A172 (cell line): ENCODE measurements at places on chromosomes 16 and 17. TPM values are rescaled to one million over a fixed set of nuclear protein-coding genes. Genes with fewer than 3 reads are reported as not detected.

CLEC3A gene
- not detected in 2 replicates for total RNA-seq

NPIPA2 gene
- 0.50 and 0.72 TPM in 2 replicates for total RNA-seq

DNA sequence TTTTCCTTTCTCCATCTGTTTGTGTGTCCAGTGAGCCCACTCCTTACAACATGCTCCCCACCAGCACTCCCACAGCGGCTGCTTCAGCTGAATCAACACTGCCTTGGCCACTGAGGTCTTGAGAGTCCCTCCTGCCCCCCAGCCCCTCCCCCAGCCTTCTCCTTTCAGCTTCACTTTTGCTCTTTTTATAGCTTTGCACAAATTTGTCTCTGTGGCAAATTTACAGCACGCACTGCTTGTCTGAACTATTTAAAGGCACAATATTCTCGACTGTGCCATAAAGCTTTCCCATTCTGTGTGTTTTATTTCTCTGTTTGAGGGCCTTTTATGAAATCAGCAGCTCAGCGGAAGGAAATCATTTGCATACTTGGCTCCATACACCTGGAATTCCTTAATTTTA, 579.3 kb downstream of the TOX3 start:
- no peak for DNase-seq

DNA sequence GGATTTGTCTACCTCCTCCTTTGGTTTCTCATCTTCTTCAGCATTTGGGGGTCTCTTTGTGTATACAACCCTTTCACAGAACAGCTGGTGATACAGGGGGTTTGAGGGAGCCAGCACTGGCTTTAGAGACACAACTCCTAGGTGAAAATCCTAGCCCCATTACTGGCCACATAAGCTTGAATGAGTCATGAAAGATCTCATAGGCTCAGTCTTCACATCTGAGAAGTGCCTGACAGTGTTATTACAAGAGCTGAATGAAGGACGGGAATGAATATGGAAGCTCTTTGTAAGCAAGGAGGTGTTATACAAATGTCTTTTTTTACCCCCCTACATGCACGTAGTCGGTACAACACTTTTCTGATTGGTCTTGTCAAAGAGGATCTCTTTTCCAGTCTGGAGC, 1.7 kb upstream of the B4GALNT2 start:
- DNase-seq: no peak

DNA sequence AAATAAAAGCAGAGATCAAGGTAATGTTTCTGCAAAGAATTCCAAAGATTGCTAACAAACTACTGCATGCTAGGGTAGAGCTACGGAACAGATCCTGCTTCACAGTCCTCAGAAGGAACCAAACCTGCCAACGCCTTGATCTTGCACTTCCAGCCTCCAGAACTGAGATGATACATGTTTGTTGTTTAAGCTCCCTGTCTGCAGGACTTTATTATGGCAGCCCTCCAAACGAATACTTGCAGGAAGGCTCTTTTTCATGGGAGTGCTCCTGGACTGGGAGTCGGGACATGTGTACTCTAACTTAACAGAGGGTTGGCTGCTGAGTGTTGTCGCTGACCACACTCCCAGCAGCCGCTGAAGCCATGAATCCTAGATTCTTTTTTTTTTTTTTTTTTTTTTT, 808.8 kb upstream of the EEF2KMT start:
- DNase-seq: no peak

VTN gene
- total RNA-seq: 0.43 and 4.4 TPM in 2 replicates

GRCh38 chr17:7440834-7441195, 1.5 kb downstream of the FGF11 start:
- no peak for DNase-seq
